ENCODE measurements at places on chromosomes 4 and X.

- no peak for DNase-seq
Observed at GRCh38 chr4:185332575-185333464, 62.9 kb downstream of the LRP2BP start.

DNA sequence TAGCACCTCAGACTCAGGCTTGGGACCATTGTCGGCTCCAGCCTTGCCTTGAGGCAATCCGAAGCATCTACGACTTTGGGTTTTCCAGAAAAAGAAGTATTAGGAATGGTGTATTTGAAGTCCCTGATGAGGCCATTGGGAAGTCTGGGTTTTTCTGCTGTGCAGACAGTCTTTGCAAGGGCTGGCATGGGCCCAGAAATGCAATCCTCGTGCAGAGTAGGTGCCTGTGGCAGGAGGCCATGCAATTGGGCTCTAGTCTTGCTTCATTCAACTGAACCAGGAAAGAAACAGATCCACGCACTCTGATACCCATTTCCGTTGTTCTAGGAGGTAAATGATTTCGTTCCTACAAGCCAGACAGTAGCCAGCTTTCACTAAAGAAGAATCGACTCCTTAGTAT lies 12.4 kb downstream of the ZFP92 start:
- DNase-seq: no peak

DNA sequence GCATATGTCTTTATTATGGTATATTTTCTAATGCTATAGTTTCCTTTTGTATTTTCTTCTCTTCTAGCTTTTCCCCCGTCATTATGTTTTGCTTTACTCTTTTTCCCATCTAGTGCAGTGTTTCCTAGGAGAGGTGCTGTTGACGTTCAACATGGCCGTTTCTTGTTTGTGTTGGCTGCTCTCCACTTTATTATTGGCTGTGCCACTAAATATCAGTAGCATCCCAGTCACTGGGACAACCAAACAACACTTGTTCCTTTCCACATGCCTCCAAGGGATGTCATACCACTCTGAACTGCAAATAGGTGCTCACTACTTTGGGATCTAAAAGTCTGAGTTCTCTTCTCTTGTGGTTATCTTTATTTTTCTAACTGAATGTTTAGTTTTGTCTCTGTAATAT lies 26.5 kb downstream of the GBA3 start:
- no peak for DNase-seq

DNA sequence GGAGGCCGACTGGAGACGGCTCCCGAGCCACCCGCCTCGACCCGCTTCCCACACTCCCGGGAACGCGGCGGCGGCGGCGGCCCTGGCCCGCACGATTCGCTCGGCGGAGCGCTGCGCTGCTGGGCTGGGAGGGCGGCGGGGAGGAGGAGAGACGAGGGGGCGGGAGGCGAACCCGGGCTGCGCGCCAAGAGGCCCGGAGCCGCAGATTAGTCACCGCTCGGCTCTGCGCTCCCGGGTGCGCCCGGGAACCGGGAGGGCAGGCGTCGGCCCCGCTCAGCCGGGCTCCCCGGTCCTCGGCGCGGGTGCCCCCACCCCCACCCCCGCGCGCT lies 11.2 kb upstream of the BCOR start:
- DNase-seq: peak; percentile 43

- DNase-seq: no peak
Observed at GRCh38 chr4:83961575-83961974, 425.7 kb downstream of the GPAT3 start.

DNA sequence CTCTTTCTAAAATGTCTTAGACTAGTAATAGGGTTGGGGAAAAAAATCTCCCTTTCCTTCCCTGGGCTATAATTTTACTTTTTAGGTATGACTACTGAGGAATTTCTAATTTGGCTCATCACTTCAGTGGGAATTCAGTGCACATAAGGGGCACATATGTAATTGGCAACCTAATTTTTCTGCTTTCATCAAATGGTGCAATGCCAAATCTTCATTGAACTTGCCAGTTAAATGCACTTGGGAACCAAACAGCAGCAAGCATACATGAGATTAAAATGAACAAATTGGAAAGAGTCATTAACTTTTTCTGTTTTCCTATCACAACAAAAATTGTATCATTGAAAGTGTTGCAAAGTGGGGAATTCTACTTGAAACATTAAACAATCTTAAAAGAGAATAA lies 2.9 kb upstream of the CCSER1 start:
- no peak for DNase-seq

GRCh38 chr4:59455751-59456150 lies 1744.4 kb upstream of the ADGRL3 start:
- DNase-seq: no peak

DNA sequence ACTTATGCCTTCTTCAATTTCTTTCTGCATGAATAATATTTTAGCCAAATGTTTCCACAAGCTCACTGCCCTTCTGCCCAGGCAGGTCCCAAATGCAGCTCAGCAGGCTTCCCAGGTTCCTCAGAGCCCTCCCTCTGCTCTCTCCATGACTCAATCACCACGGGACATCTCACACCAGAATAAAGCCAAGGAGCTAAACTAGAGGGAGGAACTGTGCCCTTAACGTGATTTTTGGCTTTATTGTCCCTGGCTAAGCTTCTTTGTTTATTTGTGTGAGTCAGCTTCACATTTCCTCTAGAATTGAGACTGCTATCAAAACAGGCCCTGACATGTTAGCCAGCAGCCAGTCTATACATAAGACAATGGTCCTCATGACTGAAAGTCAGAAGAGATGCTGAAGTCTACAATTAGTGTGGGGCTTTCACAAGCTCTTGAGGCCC lies 186.4 kb upstream of the GALNT7 start:
- no peak for DNase-seq

DNA sequence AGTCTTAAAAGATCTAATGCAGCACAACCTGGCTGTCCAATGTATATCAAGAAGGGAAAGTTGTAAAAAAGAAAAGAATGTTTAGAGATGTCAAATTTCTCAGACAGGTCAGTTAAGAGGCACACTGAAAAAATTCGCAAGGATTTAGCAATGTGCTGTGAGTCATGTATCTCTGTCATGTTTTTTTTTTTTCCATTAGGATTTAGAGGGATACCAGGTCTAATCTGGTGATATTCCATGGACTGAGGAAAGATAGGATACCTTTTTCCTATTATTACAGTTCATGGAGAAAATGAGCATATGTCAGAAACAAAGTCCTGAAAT lies 815.4 kb upstream of the PCDH10 start:
- DNase-seq: no peak

- no peak for DNase-seq
Observed at GRCh38 chr4:4640692-4641091, 98.8 kb upstream of the STX18 start.

DNA sequence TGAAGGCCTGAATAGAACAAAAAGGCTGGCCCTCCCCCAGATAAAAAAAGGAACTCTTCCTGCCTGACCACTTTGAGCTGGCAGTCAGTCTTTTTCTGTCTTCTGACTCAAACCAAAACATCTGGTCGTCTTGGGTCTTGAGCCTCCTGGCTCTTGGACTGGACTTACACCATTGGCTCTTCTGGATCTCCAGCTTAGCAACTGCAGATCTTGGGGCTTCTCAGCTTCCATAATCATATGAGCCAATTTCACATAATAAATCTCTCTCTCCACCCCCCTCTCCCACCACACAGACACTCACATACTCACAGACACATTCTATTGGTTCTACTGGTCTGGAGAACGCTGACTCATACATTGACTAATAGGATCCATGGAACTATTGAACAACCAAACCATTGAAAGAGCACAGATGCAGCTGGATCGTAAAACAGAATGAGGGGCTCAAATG lies 15.6 kb upstream of the CWH43 start:
- no peak for DNase-seq

DNA sequence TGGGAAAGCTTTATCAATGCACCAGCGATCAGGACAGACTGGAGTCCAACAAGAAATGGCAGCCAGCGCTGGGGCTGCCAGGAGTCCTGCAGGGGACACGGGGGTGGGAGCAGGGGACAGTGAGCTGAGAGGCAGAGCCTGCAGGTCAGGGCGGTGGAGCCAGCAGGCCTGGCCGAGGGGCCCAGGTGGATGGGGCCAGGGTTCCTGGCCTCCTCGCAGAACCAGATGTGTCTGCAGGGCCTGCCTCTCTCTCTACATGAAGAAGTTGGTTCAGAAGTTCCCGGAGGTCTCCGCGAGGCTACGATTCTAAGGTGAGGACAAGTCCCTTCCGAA lies 63.6 kb downstream of the CPZ start:
- DNase-seq: no peak

GRCh38 chr4:180304321-180304720 lies 1938.9 kb upstream of the TENM3 start:
- no peak for DNase-seq

DNA sequence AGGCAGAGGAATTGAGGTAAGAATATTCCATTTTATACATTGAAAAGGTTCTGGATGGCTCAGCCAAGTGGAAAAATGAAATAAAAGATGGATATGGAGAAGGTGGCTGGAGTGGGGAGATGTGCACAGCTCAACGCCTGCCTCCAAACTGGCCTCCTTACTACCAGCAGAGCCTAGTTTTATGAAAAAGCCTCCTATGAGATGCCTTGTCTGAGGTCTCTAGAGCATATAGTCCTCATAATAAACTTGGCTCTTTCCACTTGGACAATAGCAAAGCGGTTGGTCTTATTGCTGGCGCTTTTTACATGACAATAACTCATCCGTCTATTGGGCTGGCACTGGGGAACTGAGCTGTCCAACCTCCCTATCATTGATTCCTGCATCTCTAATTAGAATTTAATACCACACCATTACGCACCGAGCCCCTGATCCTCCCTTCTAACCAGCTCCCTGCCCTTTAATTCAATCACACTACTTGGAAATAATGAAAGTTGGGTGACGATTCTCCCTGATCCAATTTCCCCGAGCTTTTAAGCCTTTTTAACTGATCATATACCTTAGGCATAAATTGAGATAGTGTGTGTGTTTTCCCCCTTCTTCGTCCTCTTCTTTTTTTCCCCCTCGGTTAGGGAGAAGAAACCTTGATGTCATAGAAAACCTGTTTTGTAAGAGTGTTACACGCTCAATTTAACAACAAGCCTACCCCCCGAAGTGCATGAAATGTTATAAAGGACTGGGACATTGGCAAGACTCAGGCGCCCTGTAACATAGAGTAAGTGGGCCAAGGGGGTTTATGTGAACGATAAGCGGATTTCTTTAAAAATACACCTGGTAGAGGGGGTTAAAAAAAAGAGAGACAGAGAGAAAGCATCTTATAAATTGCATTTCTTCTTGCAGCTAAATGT lies at the start of gene PHOX2B:
TSS of gene PHOX2B (minus strand) at position 155 of the 905 bp plus-strand sequence. CDS start at position 40, 115 bp downstream.
- DNase-seq: no peak

GRCh38 chr4:150224896-150225591 lies 146.8 kb downstream of the DCLK2 start:
- no peak for DNase-seq

DNA sequence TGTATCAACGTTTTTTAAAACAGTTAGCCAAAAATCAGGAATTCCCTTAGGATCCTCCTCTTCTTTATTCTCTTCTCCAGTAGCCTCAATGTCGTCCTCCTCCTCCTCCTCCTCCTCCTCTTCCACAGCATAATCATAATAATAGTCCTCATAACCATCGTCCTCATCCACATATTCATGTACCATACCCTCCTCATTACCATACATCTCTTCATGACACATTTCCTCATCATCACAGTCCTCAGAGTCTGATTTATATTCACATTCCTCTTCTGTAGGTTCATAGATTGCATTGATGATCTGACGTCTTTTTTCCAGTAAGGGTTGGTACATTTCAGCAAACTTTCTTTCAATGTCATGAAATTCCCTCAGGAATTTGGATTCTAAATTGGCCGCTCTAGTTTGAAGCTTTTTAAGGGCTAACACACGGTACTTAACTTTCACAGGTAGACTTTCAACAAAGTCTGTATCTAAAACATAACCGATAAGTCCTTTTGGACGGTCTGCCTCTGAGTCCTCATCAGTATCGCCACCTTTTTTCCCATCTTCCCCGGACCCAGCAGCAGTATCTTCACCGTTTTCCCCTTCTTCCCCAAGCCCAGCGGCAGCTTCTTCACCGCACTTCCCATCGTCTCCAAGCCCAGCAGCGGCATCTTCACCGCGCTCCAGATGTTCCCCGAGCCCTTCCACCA lies 771 bp downstream of the NAP1L2 start:
- no peak for DNase-seq

DNA sequence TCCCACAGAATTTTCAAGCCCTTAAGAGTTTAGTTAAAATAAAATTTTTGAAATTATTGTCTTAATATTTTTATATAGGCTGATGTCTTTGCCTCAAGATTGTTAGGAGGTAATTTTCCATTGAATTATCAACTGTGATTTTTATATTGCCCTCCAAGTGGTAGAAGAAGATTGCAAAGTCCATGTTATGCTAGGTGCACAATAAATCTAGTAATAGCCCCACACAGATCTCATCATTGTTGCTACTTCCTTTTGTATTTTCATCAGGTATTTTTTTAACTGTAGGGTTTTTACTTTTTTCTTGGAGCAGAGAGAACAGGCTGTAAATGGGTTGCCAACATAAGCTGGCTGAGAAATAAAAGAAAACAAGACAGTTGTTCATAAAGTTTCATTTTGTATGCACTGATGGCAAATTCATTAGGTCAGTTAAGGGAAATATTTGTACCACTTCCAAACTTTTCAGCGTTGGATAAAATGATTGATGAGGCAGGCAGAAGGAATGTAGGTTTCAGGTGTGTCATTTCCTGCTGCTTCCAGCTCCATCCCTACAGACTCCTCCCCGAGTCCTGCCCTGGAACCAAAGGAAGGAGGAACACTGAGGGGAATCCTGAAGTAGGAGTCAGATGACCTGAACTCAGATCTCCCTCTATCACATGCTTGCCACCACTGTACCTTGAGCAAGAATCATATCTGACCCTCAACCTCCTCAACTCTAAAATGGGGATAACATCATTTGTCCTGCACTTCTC lies 105.5 kb downstream of the PRRG1 start:
- DNase-seq: no peak

- no peak for DNase-seq
Observed at GRCh38 chrX:70289168-70289792, 447 bp downstream of the PDZD11 start.

GRCh38 chr4:35525192-35525978 lies 718.9 kb downstream of the ARAP2 start:
- no peak for DNase-seq

- no peak for DNase-seq
Observed at GRCh38 chr4:76550966-76551780, 116.1 kb downstream of the SHROOM3 start.

DNA sequence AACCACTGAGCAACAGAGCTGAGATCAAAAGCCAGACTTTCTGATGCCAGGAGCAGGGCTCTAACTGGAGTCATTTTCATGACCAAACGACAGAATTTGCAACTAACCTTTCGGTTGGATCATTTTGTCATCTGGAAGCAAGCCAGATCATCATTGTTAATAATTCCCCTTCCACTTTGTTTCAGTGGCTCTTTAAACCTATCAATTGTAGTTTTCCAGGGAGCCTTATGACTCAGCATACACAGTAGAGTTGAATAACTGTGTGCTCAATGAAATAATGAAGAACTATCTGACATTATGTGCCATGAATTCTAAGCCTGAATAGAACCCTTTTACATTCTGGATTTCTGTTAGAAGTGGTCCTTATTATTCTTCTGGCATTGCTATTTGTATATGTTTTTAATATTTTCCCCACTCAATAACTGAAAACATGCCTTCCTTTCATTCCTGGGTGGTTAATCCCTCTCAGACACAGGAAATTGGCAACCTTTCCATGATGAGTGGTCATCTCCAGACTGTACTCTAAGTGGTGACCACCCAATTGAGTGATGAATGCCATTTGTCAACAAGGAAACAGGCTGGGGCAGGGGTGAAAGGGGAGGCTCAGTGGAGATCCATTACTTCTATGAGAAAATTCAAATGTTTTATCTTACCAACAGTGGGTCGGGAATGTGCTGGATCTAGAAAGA lies 431.8 kb downstream of the BCOR start:
- DNase-seq: no peak

Measured in stimulated activated CD8-positive, alpha-beta memory T cell treated with anti-CD3 and anti-CD28 coated beads, Interleukin-4, amount 100 ng/mL, for 4 hours (primary cell).